HL-60 (cell line): ENCODE measurements at places on chromosomes 3 and 15.
A peak's percentile ranks its signal among the peaks of the same experiment; 100 is the strongest.

DNA sequence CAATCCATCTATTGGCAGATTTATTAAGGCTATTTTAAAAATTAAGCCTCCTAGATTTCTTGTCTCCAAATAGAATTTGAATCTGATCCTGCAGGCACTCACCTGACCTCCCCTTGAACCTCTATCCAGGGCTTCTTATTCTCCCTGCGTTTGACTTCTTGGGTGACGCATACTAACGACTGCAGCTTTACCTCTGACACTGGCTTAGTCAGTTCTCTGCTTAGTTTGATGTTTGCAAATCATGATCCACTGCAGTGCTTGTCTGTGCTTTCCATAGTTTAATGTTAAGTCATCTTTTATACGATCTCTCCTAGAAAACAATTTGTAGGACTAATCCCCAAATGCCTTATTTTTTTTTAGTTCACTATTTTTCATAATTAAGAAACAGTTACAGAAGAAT, 233.1 kb downstream of the ROBO1 start:
- DNase-seq = no peak

GRCh38 chr3:124791142-124791541, 60.9 kb downstream of the UMPS start:
- no peak for DNase-seq

DNA sequence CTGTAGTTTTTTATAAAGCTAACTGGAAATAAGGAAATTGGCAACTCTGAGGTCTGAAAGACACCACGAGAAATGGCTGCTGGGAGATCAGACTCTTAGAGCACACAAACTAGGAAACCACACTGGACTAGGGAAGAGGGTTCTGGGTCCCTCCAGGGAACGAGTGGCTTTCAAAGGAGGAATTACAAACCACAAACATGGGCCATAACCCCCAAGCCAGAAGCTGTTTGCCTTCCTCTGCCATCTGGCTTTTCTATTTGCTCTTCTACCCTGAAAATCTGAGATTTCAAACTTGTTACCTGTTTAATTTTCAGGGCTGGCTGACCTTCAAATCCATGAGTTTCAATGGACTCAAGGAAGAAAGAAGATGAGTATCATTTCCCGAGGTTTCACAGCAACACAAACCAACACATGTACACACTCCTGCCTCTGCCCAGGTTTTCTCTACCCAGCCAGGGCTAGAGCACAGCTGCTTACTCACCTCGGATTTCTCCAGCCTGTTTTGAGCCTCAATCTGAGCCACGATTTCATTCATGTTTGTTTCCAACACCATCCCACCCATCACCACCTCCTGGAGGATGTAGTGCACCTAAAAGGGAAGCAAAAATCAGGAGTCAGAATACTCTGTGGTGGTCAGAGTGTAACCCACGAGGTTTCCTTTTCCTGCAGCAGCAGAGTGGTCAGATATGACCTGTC, 22.6 kb upstream of the ANPEP start:
- DNase-seq = no peak

GRCh38 chr15:32096213-32096612, 65.9 kb downstream of the CHRNA7 start:
- no peak for DNase-seq

GRCh38 chr3:127589600-127590281, 792 bp downstream of the TPRA1 start:
- DNase-seq = no peak

- no peak for DNase-seq
Observed at GRCh38 chr3:65625305-65625704, 413.4 kb downstream of the MAGI1 start.

- peak; percentile 27 for DNase-seq
Observed at GRCh38 chr3:160754371-160754854, 1.6 kb upstream of the PPM1L start.
